ENCODE measurements at places on chromosomes 5 and 9. TPM values are rescaled to one million over a fixed set of nuclear protein-coding genes. Genes with fewer than 3 reads are reported as not detected.

The SAXO1 gene
- total RNA-seq: 0.48 TPM

The PDZD2 gene
- total RNA-seq: 4.3 TPM

The PTGR1 gene
- total RNA-seq: 75.4 TPM

The ANKRD18A gene
- total RNA-seq: 4.3 TPM

The PTPDC1 gene
- 6.1 TPM for total RNA-seq

The SLC6A3 gene
- total RNA-seq: 0.19 TPM

- DNase-seq: no peak
Observed at GRCh38 chr5:153969563-153969895, 69.2 kb downstream of the FAM114A2 start.

DNA sequence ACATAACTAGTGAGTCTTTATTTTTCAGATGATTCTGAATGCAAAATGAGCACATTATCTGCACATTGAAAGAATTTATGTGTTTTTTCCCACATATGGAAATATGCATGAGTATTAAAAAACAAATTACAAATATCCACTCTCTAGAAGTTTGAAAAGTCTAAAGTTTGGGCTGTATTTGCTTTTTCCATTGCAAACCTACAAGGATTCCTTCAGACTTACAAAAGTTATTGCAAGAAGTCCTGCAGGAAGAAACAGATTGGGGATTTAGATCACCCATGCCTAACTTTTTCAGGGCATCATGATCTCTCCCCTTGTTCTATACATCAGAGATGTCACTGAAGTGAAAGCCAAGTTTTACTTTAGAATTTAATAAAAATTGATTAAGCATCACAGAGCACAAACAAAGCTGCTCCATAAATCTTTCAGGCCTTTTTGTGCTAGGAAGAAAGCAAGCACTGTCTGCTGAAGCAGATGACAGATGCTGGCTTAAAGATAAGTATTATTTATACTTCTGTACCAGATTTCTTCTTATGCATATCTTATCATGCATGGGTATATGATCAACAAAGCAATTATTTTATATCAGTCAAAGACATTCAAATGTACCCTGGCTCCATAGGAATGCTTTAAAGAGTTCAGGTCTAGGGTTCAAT, 71.7 kb downstream of the NFIB start:
- no peak for DNase-seq

DNA sequence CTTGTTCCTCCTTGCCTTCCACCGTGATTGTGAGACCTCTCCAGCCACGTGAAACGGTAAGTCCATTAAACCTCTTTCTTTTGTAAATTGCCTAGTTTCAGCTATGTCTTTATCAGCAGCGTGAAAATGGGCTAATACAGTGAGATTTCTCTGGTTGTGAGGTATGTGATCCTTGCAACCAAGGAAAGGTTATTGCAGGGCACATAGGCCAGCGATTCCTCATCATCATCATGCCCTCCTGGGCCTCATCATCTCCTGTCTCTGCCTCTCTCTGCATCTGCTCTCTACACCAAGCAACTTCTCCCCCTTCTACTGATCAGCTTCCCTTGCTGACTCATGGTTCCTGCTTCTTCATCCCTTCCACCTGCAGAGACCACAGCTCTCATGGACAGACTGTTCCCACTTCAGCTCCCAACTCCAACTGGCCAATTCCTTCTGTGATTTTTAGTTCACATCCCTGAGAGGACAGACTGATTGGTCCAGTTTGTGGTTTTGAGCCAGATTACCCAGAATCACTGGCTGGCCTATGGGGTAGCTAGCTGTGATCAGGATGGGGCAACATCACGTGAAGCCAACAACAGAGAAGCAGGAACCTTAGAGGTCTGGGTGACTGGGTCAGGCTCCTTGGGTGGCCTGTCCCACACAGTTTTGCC, 53.1 kb downstream of the LIX1 start:
- no peak for DNase-seq

GRCh38 chr9:93673839-93674334, 97.5 kb downstream of the PHF2 start:
- peak; percentile 64 for DNase-seq

GRCh38 chr5:130974021-130974683, 190.9 kb downstream of the HINT1 start:
- no peak for DNase-seq

DNA sequence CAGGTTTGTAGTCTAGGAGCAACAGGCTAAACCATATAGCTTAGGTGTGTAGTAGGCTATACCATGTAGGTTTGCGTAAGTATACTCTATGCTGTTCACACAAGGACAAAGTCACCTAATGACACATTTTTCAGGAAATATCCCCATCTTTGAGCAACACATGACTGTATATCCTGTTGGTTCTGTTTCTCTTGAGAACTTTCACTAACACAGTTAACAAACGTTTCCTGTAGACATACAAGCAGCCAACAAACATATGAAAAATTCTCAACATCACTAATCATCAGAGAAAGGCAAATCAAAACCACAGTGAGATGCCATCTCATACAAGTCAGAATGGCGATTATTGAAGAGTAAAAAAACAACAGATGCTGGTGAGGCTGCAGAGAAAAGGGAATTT, 68.2 kb downstream of the NR2F1-AS1 start:
- DNase-seq: no peak

DNA sequence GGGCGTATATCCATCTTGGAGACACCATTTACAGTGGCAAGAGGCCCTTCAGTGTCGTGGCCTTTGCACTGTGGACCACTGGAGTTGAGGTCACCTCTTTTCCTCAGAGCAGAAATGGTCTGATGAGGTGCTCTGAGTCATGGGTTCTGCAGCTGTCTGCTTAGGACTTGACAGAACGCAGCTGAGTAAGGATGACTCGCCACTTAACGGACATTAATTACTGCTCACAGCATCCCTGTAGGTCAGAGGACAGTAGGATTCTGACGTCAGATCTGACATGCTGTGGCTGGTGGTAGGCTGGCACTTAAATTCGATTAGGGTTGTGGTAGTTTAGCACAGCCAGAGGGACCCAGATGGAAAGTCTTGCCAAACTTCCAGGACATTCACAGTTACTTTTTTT, 479.4 kb downstream of the DMAC1 start:
- DNase-seq: no peak

DNA sequence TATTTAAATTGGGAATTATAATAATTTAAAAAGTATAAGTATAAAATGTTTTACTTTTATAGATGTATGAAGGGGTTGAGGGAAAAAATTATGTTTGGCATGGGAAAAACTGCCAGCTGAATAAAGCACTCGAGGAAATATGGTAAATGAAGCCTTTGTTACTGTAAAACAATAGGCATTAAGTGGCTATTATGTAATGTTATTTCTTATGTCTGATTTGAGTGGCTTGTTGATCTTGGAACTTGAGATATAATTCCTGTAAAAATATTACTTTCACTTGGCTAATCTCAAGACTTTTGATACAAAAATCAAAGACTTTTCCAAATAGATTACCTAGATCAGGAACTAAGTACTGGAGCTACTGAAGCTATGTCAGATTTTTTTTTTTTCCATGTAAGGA, 182.9 kb downstream of the CD180 start:
- DNase-seq: no peak

DNA sequence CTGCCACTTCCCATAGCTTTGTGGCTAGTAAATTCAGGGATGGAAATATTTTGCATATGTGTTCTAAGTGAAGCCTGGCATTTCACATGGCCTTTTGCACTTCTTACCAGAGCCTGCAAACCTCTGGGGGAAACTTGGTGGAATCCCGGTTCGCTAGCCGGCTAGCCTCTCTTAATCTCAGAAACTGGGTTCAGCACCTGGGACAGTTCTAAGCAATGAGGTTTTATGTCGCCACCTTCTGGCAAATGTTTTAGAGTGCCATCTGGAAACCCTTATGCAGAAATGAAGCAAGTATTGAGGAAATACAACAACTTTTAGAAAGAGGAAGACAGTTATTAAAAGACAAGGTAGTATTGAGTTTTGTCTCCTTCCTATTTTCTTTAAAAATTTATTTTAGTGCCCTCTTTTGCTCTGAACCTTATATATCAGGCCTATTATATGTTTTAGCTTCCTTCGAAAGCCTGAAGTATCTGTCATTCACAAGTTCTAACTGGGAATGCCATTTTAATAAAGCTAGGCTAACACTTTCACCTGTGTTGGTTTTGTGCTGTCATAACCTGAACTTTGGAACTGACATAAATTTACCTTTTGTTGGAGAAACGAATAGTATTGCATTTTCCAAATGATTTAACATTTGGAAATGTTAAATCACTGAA, 963 bp upstream of the HTR1A start:
- no peak for DNase-seq

DNA sequence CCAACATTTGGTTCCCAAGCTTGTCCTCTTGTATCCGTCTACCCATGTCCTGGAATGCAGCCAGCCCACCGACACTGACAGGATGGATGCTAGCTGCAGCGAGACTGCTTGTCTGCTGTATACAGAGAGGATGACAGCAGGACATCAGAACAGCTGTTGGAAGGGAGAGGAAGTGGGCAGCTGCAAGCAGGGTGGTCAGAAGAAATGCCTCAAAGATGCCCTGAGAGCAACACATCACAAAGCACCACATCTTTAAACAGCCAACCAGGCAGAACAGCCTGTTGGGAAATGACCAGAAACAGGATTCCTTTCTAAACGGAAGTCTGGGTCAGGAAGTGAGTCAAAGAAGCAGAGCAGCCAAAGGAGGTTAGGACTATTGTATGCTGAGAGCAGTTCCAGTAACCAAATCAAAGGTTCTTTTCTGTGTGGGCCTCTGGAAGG, 219.1 kb downstream of the NDUFS4 start:
- no peak for DNase-seq

DNA sequence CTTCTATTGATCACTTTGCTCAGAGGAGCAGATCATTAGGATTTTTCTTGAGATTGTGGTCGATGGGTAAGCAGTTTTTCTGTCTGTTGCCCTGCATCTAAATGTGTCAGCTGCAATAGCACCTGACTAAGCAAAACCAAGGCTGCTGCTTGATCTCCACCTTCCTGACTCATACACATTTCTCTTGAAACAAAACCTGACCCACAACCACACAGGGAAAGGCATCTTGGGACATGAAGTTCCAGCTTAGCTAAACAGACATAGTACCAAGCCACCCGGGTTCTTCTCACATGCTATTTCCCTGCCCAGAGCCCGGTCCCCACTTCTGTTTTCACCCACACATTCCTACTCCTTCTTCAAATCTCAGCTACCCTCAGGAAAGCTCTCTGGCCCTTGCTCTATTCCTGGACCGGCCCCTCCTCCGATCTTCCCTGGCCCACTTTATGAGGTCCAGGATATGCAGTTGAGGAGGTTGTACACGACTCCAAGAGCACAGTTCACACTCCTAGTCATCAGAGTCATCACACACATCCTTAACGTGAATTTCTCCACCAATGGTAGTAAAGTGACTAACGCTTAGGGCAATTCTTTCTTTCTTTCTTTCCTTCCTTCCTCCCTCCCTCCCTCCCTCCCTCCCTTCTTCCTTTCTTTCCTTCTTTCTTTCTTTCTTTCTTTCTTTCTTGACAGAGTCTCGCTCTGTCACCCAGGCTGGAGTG, 16.0 kb upstream of the ZBTB43 start:
- peak; percentile 25 for DNase-seq

DNA sequence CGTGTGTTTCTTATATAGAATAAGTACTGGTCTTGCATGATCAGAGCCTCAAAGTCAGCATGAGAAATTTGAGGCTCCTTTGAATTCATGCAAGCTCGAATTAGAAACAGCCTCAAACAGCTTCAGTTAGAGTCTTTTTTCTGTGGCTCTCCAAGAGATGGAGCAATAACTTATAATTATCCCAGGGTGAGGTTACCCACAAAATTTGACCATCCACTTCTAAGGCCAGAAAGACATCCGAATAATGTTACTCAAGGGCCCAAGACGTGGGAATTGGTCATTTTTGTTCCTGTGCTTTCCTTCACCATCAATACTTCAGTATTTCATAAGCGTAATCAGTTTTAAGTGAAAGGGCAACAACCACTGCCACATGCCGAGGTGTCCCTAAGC, 89.7 kb downstream of the DAPK1 start:
- no peak for DNase-seq

- DNase-seq: no peak
Observed at GRCh38 chr5:3305432-3305831, 290.2 kb upstream of the IRX1 start.

DNA sequence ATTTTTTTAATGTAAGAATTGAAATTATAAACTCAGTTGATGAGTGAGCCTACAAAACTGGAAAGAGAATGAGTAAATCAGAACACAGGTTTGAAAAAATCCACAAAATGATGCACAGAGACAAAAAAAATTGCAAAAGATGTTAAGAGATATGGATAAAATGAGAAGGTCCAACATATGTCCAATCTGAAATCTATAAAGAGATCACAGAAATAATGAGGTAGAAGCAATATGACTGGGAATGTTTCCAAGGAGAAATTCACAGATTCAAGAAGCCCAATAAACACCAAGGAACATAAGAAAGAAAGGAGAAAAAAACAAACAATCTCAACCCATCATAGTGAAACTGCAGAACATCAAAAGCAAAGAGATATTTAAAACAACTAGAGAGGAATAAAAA, 288.4 kb upstream of the SLC30A5 start:
- DNase-seq: no peak

- no peak for DNase-seq
Observed at GRCh38 chr5:121024416-121025311, 560.6 kb downstream of the PRR16 start.

DNA sequence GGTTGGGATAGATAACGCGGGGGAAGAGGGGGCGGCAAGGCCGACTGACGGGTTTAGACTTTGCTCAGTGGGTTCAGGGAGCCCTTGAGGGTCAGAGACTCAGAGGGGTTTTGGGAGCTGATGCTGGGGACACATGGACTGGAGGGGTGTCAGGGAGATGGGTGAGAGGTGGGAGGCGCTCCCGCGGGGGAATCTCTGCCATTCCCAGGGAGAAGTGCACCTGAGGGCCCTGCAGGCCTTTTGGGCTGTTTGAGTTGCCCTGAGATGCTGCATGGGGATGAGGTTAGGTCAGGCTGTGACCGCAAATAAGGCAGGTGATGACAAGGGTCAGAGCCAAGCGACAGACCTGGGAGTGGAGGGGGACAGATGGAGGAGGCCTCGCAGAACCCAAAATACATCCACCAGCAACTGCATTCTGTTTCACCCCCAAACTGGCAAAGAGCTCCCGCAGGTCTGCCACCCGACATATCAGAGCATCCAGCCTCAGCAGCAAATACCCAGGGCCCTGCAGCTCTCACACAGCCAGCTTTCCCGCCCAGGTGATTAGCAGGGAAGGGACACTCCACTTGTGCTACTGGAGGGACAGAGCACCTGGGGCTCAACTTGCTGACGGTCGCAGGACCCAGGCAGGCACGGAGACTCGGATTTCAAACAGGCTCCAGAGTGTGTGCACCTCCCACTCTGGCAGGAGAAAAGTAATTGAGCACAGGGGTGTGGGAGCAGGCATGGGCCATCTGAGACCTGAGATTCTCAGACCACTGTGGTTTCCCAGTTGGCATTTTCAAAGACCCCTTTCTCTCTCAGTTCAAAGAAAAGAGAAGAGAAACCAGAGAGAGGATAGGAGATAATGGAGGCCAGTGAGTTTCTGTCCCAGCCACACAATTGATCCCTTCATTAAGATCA, 26.4 kb downstream of the TMOD1 start:
- DNase-seq: no peak

DNA sequence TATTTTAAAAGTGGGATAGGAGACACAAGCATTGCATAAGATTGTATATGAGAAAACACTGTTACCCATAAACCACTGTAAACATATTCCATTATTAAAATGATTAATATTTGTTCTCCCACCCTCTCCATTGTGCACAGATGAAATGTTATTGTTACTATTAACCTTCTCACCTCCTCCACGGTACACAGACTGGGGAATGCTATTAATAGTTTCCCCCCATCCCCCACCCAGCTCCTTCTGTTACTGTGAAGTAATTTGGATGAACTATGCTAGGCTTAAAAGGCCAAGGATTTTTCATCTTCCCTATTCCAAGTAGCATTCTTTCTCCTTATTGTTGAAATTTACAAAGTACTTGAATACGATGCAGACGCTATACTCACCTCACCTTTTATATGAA, 91.4 kb downstream of the JAKMIP2 start:
- no peak for DNase-seq

All from type B pancreatic cell (in vitro differentiated cells).